ENCODE measurements at places on chromosomes 1 and 21.

DNA sequence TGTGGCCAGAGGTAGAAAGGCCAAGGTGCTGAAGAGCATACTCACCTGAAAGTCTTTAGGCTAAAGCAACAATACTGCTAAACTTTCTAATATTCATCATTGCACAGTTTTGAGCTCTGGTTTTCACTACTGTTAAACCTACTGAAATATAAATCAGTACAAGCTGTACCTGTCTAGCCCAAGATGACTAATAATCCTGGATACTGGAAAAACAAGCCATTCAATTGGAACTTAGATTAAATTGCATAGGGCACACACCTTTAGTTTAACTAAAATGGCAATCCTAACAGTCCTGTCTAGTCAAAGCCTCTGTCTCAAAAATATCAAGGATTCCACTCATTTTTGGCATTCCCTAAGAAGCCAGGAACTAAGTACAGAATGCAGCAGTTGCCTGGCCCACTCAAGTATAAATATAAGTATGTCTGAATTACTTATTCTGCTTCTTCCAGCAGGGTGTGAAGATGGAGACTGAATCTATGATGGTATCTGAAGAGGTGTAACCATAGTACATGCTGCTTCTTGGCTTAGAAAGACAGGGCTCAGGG, 3.1 kb downstream of the CHML start:
- no peak for DNase-seq

- no peak for DNase-seq
These were observed 20.0 kb downstream of the RIPPLY3 start for GRCh38 chr21:37026499-37026898.

GRCh38 chr1:81129366-81129765, 671.4 kb upstream of the ADGRL2 start:
- no peak for DNase-seq

DNA sequence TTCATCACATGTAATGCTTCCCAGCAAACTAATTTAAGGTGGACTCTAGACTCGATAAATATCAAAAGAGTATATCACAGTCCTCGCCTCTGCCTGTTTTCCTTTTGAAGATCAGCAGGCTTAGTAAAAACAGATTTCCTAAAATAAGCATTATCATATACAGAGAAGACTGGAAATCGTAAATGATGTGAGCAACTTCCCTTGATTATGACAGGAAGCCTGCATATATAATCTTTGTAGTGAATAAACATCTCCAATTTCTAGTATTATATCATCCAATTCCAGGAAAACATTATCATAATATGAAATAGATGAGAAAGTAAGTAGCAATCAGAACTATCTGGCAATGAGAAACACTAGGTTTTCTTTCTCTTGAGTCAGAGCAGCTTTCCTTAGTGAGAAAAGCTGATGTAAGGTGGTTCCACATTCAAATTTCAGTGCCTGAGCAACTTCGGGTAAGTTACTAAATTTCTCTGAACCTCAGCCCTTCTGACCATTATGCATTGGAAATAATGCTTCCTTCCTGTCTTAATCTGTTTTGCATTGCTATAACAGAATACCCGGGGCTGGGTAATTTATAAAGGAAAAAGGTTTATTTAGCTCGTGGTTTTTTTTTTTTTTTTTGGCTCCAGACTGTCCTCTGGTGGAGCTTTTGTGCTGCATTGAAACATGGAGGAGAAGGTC, 12.6 kb upstream of the POU2F1 start:
- DNase-seq, result no peak

- no peak for DNase-seq
These were observed 64.4 kb upstream of the ETS2 start for GRCh38 chr21:38741092-38741949.

- DNase-seq, result no peak
These were observed 264.6 kb upstream of the RAB4A start for GRCh38 chr1:229006121-229006870.

DNA sequence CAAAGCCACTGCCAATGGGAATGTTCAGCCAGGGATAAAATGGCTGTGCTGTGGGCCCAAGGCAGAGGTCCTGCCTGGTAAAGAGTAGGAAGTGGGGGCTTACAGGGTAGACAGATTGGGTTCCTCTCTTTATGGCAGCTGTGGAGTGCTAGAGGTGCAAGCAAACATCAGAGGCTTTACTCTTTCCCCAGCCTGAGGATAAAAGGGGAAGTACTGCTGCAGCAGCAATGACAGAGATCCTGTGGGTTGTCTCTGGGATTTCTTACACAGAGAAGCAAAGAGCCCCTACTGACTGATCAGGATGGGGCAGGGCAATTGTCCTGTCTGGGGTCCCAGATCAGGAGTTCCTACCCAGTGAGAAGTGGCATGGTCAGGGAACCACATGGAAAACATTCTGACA, 54.2 kb downstream of the DRAM2 start:
- no peak for DNase-seq

- DNase-seq, result no peak
These were observed 9.3 kb upstream of the CLDN14 start for GRCh38 chr21:36489103-36489775.

- no peak for DNase-seq
These were observed 5.2 kb upstream of the VSIG8 start for GRCh38 chr1:159867664-159868026.

DNA sequence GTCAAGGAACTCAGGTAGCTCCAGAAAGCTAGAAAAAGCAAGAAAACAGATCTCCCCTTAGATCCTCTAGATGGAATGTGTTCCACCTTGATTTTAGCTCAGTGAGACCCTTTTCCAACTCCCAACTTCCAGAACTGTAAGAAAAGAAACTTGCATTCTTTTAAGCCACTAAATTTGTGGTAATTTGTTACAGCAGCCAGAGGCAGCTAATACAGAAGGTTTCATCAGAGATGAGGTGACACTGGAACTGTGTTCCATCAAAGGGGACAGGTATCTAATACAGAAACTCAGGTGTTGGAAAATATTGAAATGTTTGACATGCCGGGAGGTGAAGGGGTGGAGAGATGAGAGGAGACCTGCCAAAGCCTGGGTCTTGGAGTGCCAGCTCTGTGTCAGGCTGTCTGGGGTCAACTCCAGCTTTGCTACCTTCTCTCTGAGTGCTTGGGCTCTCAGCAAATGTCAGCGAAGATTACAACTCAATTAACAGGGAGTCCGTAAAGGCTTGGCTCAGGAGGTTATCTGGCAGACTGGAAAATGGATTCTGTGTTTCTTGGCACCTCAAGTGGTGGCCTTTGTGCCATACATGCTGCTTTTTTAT, 71.3 kb downstream of the PLPP3 start:
- DNase-seq, result no peak

GRCh38 chr1:165350840-165351239, 5.7 kb downstream of the LMX1A start:
- no peak for DNase-seq

DNA sequence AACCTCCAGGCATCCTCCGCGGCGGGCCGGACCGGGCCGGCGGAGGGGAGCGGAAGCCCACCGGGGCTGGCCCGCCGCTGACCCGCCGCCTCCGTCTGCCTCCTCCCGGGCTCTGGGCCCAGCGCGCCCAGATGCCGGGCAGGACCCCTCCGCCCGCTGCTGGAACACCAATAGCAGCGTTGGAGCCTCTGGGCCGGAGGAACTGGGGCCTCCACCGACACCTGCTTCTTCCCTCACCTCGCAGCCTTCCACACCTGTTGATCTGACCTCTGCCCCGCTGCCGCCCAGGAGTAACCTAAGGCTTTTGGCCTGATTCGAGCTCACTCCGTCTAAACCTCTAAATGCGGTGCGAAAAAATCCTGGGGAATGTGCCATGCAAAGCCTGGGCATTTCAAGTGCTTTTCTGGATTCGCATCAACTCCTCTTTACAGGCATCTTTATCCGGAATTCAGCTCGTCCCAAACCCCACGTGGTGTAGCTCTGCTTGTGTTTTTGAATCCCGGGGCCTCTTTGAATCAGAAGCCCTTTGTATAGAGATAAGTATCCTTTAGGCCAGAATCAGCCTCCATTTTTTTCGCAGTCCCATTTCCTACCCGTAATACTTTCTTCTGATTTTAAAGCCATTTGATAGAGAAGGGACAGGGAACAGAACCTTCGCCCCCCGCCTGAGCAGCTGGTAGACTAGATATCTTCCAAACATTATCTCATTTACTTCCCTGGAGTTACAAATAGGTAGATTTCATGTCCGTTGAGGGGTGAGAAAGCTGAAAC, 680 bp upstream of the CNN3 start:
- no peak for DNase-seq

DNA sequence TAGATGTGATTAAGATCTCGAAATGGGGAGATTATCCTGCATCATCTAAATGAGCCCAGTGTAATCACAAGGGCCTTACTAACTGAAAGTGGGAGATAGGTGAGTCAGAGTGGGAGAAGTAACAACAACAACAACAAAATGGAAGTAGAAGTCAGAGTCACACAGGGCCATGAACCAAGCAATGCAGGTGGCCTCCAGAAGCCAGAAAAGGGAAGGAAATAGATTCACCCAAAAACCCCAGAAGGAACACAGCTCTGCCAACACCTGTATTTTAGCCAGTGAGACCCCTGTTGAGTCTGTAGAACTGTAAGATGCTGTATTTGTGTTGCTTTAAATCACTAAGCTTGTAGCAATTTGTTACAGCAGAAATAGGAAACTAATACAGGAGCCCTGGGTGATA, 4.1 kb downstream of the TAGLN2 start:
- no peak for DNase-seq

GRCh38 chr1:230772457-230773395, 25.5 kb downstream of the CAPN9 start:
- peak; percentile 39 for DNase-seq

DNA sequence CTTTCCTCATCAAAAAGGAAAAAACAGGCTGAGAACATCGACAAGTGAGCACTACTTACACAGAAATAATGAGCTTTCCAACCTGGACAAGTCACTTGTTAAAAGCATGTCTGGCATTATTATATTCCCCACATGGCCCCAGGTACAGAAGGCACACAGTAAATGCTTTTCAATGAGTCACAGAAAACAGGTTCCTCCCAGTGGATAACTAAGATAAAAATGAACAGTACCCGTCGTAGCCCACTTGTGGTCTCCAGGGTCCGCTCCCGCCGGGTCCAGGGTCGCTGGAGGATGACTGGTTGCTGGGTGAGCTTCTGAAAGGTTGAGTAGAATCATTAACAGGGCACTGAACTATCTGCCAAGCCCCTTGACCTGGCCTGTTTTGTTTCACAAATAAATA, 186.6 kb downstream of the SIPA1L2 start:
- no peak for DNase-seq

DNA sequence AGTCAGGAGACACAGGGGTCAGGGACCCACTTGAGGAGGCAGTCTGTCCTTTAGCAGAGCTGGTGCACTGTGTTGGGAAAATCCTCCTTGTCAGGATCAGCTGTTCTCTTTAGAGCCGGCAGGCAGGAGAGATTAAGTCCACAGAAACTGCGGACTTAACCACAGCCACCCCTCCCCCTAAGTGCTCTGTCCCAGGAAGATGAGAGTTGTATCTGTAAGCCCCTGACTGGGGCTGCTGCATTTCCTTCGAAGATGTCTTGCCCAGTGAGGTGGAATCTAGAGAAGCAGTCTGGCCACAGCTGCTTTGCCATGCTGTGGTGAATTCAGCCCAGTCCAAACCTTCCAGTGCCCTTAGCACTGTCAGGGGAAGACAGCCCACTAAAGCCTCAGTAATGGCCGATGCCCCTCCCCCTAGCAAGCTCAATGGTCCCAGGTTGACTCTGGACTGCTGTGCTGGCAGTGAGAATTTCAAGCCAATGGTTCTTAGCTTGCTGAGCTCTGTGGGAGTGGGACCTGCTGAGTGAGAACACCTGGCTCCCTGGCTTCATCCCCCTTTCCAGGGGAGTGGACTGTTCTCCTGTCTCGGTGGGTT, 172.8 kb downstream of the ST6GALNAC3 start:
- no peak for DNase-seq

DNA sequence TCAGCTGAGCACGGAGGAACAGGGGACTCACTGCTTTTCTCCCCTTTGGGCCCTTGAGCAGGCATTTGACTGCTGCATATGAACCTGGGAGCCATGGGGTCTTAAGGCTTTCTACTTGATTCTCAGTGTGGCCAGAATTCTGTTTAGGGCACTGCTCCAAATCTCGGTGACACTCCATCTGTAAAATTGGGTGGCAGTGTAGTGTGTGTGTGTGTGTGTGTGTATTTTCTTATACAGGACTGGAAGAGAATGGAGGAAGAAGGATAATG, 162.2 kb downstream of the PBX1 start:
- DNase-seq, result no peak

- DNase-seq, result no peak
These were observed 844.9 kb downstream of the KCNT2 start for GRCh38 chr1:195763146-195763906.

DNA sequence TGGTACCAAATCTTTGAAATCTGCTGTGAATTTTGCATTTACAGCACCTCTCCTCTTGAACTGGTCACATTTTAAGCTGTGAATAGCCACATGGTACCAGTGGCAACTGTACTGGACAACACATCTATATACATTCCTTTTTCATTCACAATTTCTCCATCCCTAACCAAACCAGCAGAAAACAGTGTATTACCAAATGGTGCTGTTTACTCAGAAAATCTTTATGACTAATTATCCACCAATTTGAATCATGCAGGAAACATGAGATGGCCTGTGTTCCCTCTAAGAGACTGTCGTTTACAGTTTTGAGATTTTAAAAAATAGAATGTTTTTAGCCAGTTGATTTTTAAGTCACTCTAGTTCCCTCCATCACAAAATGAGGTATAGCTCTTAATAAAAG, 17.6 kb upstream of the CCT8 start:
- no peak for DNase-seq

- peak; percentile 53 for DNase-seq
These were observed 16.8 kb downstream of the LGR6 start for GRCh38 chr1:202210385-202210784.

GRCh38 chr1:16063226-16063829, 10.1 kb downstream of the FAM131C start:
- no peak for DNase-seq

- DNase-seq, result peak; percentile 96
These were observed at the start of gene FAM89A for GRCh38 chr1:231040019-231040799. Gene FAM89A (minus strand): TSS chr1:231040254. CDS start chr1:231040211, 43 bp downstream.

DNA sequence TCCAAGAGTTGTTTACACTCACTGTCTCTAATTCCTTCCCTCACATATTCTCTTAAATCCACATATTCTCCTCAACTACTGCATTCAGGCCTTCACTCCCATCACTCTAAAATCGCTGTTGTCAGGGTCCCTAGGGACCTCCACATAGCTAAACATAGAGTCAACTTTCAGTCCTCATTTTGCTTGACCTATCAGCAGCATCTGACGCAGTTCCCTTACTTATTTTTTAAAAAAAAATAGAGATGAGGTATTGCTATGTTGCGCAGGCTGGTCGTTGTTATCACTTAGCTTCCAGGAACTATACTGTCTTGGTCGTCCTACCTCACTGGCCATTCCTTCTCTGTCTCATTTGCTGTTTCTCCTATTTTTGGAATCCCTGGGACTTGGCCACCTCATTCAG, 11.7 kb upstream of the PLEKHO1 start:
- DNase-seq, result no peak
